Suprapubic skin (tissue), 4 donors: ENCODE measurements at places on chromosomes 1 and 21.

DNA sequence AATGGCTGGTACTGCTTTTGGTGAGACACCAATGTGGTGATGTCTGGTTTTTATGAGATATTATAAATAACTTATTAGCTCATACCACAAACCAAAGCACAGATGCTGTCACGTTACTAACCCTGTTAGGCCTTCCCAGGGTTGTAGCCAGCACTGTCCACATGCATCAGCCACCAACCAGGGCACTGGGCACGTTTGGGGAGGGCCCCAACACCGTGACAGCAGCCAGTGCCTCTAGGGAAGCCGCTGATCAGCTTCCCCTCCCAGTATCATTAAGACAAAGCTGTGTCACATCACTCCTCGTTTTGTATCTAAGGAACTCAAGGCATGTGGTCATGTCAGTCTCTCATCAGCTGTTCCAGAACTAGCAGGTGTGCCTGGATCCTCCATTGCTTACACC, 13.9 kb downstream of the URB1 start:
- DNase-seq, result no peak

DNA sequence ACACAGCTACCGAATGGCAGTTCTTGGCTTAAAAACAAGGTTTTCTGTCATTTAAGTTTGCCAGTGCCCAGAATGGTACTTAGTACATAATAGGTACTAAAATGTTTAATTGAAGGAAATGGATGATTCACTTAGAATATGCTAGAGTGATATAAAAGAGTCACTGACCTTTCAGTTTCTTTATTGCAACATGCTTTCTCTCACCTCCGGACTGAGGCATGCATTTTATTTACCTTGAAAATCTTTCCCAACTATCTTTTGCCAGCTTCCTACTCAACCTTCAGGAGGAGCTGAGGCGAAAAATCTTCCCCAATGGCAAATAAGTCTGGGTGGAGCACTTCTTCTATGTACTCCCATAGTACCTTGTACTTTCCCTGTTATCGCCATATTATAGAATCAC, 244.9 kb downstream of the ZNF648 start:
- no peak for DNase-seq

DNA sequence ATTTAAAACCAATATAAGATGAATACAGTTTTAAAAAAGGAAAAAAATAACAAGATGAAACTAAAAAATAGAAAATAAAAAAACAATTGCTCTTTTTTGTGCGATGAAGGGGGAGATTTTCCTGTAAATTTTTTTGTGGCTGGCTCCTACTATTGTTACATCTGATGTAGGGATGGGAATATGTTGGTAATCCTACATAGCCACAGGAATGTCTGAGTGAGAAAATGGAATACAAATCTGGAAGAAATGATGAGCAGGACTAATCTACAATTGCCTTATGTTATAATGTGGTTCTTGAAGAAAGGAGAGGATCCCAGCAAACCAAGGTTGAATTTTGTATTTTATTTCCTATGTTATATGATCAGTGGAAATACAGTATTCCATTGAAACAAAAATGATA, 40.9 kb downstream of the ATP6V1G3 start:
- DNase-seq, result no peak

DNA sequence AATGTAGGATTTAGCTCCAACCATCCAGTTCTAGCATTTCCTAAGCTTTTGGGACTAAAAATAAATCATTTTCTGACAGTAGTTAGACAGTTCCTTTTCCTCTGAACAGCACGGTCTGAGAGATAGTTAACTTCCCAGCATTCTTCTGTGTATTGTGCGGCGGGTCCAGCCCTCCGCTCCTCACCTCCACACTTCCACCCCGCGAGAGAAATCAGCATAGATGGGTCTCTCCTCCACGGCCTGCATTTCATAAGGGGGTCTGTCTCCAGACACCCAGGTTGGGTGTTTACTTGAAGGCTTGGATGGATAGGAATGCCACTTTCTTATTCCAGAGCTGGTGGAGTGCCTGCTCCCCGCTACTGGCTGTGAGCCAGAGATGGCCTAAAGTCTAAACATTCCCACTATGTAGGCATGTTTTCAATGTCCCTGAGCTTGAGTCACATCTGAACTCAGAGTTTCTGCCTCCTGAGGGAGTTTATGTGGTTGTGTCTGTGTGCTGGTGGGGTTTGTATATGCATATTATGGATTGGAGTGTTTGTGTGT, 38.0 kb upstream of the PPP2R5A start:
- DNase-seq, result no peak

GRCh38 chr21:27589781-27590180, 622.9 kb upstream of the ADAMTS5 start:
- no peak for DNase-seq

DNA sequence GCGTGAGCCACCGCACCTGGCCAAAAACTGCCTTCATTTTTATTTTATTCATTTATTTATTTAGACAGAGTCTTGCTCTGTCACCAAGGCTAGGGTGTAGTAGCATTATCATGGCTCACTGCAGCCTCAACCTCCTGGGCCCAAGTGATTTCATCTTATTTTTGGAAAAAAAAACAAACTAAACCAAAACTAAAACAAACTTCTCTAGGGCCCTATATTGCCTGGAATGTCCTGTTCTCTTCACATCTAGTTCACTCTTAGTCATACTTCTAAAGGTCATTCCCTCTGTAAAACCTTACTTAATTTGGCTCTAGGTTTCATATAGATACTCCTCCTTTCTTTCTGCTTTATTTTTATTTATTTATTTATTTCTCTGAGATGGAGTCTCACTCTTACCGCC, 15.6 kb downstream of the RPS27 start:
- no peak for DNase-seq
